Natural killer cell (primary cell): ENCODE measurements at places on chromosomes 3 and 15. TPM values are rescaled to one million over a fixed set of nuclear protein-coding genes. Genes with fewer than 3 reads are reported as not detected.

DNA sequence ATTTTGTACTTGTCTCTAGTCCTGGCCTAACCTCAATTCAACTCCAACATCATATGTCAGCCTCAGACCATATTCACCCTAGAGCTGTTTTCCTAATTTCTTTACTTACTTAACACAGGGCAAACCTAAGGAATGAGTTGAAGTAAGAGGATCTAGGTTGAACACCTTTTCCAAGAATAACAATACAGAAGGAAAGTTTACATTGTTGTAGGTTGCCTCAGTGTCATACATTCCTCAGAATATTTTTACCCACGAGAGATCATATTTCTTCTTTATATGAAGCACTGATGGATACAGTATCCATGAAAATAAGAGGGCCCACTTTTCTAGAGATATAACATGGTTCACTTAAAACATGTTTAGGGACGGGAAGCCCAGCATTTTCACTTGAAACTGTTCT is 369.5 kb downstream of the CNTN6 start:
- DNase-seq = no peak

DNA sequence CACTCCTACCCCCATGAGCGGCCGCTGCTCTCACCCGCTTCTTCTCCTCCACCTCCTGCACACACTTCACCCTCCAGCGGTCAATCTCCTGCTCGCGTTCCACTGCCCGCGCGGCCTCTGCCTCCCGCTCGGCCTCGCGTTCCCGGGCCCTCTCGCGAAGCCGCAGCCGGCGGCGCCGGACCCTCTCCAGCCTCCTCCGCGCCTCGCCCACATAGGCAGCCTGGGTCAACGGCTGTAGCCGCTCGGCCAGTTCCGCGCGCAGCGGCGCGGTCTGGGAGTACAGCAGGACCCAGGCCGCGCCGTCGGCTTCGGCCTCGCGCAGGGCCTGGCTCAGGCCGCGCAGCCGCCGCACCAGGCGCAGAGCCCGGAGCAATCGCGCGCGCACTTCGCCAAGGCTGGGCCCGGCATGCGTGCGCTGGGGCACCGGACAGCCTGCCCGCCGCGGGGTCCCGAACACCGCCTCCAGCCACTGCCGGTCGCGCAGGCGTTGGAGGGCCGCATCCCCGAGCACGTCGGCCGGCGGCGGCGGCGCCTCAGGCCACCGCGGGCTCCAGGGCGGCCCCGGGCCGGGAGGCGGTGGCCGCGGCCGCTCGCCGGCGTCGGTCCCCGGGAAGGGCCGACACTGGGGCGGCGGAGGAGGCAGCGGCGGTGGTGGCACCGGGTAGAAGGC is 595 bp downstream of the PDCD7 start:
- peak; percentile 25 for DNase-seq

KY gene
- total RNA-seq = not detected

PAQR9 gene
- not detected for total RNA-seq

GRCh38 chr3:14898929-14899328 is 48.5 kb upstream of the NR2C2 start:
- no peak for DNase-seq

PLA2G4D gene
- not detected for total RNA-seq

GRCh38 chr15:63103416-63103815 is 18.2 kb upstream of the LACTB start:
- DNase-seq = no peak

FOXL2 gene
- total RNA-seq = not detected

- no peak for DNase-seq
Observed at GRCh38 chr3:100650651-100651619, 41.5 kb downstream of the ADGRG7 start.

DNA sequence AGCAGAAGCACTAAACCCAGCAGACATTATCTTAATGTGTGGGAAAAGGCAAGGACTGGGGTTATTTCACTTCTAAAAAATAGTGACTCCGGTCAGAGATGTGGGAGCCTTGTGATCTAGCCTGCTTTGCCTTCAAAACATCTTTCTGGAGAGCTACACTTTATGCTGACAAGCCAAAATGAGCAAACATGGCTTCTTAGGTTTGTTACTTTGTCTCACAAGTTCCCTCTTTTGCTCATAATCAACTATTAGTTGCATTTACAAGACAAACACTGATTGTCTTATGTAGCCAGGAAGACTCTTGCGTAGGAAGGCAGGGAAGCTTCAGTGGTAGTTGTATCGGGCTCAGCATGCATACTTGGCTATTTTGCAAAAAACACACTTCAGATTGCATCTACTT is 129.2 kb downstream of the NUP210 start:
- no peak for DNase-seq

KBTBD12 gene
- not detected for total RNA-seq

GRCh38 chr3:159964166-159964973 is 24.3 kb upstream of the IL12A start:
- no peak for DNase-seq

SLC24A5 gene
- total RNA-seq = not detected

ROPN1 gene
- not detected for total RNA-seq

DNA sequence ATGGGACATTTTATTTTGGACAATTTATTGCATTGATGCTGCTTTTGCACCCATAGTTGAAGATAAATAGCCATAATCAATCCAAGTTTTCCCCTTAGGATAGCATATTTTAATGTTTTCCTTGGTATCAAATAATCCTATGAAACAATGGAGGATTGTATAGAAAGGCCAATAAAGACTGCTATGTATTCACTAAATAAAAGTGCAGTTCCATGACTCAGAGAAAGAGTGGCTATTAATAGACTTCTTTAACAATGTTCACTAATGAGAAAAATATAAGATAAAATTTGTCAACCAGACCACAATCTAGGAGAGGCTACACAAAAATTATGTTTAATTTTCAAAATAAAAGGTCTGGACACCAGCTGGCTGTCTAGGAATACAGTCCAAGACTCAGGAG is 560.9 kb upstream of the AGTR1 start:
- DNase-seq = no peak

CFAP91 gene
- 0.14 TPM for total RNA-seq

DNA sequence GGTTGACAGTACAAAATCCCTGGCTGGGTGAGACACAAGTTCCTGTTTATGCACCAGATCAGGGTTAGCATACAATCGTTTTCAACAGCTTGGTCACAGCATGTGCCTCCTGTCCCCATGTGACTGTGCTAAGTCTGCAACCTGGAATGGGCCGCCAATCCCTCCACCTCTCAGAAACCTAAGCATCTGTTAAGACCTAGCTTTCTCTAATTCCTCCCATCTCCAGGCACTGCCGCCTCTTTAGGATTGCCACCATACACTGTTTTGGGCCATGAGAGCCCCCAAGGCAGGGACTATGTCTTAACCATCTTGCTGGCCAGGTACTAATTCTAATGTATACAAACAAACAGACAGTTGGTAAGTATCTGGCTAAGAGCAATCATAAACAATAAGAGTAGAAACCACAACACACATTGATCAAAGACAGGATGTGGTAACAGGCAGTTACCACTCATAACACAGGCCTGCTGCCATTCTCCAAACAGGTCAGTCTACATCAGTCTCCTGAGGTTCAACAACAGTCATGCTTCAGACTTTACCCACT is 25.6 kb downstream of the SEC22C start:
- peak; percentile 80 for DNase-seq

SLC27A2 gene
- 0.50 TPM for total RNA-seq

HMG20A gene
- total RNA-seq = 71.0 TPM

GOLGA6L4 gene
- total RNA-seq = 4.1 TPM

CCDC50 gene
- 19.9 TPM for total RNA-seq

- no peak for DNase-seq
Observed at GRCh38 chr15:55917881-55918296, 75.5 kb downstream of the NEDD4 start.

CHRNA5 gene
- total RNA-seq = 0.45 TPM

KIF15 gene
- total RNA-seq = 1.6 TPM

DNA sequence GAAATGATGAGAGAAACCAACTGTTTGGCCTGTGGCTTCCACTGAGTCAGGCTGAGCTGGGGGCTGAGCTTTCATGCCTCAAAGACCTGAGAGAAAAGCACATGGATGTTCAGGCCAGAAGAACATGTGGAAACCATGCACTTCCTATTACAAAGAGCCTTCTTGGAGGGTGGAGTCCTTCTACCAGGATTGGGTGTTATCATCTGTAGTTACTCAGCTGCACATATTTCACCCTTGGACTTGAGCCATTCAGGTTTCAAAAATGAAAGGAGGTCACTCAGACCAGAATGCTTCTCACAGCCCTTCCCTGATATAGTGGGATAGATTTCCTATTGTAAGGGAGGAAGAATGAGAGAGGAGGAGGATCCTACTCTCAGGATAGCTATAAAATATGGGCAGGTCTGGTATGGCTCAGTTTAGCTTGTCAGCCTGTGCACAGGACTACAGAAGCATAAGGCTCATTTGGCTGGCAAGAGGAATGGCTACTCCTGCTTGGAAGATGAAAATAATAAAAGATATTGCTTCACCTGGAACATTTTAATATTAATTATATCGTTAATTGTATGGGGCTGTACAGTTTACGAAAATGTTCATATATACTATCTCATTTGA is 173.6 kb upstream of the TMC3 start:
- DNase-seq = no peak

GRCh38 chr3:52327486-52328290 is 11.6 kb downstream of the DNAH1 start:
- no peak for DNase-seq

DNA sequence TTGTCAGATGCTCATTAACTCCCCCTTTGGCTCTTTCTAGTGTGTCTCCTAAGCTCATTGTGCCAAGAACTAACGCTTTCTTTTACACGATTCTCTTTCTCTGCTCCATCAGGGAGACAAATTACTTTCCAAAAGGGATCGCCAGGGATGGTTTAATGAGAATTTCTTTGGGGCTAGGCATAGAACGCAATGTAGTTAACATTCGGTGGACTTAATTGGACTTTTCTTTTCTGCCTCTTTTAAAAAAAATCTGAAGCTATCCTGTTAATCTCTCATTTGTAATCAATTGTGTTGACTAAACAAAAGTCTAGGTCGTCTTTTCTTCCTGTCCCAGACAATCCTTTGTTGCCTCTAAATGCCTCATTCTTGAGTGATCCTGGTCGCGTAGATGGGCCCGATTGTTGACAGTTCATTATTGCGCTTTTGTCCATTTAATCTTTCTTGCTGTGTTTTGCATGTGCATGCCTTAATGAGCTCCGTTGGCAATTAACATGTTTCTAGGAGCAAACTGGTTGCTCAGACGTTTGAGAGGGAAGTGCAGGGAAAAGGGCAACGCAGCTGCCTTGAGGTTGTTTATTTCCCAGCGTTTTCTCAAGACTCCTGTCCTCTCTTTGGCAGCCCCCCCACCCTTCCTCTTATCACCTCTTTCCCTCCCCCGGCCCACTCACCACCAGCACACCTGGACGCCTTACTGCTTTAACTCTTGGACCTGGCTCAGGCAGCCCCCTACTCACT is 7.8 kb downstream of the FEZF2 start:
- DNase-seq = no peak

PLA2G4E gene
- not detected for total RNA-seq
